Psoas muscle (tissue), 8 donors: ENCODE measurements at places on chromosomes 5 and 9. TPM values are rescaled to one million over a fixed set of nuclear protein-coding genes. Genes with fewer than 3 reads are reported as not detected.

TNFSF8 gene
- total RNA-seq = 0.73 TPM

TSTD2 gene
- total RNA-seq = 18.1 TPM

GRCh38 chr5:11064763-11065450 lies 303.9 kb upstream of the DAP start:
- no peak overlapping the region for H3K4me3 ChIP-seq
- no peaks in the 10 kb centered on the region for H3K36me3 ChIP-seq
- DNase-seq = no peak

DNA sequence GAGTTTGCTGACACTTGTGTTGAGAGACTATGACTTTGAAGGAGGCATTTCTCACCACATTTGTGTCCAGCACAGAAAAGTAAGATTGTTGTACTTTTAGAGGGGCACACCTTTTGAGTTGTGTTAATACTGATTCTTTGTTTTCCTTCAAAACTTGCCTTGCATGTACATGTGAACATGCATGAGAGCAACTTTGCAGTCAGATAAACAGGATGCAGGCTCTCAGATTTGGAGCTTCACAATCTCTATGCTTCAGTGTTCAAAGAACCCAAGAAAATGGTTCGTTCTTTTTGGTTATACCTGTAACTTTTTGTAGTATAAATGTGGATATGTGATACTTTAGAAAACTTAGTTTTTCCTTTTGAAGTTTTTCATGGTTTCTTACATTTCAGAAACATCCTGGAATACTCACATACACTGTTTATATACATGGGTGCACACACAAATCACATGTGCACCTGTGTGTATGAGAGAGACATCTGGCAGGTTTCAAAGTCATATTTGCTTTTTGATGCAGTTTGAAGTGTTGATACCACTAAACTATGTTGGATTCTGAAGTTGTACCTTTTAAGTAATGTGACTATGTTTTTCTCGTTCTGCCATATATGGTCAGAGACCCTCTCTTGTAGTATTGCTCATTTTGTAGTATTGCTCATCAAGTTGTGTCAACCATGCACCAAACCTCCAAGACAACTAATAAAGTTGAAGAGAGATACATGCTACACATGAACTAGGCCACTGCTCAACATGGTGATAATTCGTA lies 190.7 kb downstream of the CD180 start:
- peak overlapping the region; percentile 81 for H3K4me3 ChIP-seq
- no peaks in the 10 kb centered on the region for H3K36me3 ChIP-seq
- peak overlapping the region; percentile 88 for H3K27ac ChIP-seq
- DNase-seq = no peak

DNA sequence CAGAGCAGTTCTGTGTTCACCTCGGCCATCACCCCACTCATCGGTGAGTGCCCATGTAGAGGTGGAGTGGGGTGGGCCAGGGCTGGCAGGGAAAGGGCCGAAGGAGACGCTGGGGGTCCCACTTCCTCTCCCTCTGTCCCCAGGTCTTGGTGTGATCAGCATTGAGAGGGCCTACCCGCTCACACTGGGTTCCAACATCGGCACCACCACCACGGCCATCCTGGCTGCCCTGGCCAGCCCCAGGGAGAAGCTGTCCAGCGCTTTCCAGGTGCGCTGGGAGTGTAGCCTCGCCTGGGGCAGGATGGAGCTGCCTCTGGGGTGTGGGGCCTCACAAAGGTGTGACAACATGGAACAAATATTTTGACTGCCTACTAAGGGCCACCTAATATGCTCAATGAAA lies 3.7 kb downstream of the PFN3 start:
- H3K36me3 ChIP-seq = no peaks in the 10 kb centered on the region
- H3K27me3 ChIP-seq = peaks cover 16% of the 10 kb centered on the region
- H3K27ac ChIP-seq = no peak overlapping the region

GRCh38 chr5:72172786-72173185 lies 65.5 kb downstream of the MAP1B start:
- H3K27me3 ChIP-seq = no peaks in the 10 kb centered on the region
- H3K4me3 ChIP-seq = no peak overlapping the region
- H3K27ac ChIP-seq = no peak overlapping the region
- no peaks in the 10 kb centered on the region for H3K36me3 ChIP-seq
- no peak for DNase-seq

DNA sequence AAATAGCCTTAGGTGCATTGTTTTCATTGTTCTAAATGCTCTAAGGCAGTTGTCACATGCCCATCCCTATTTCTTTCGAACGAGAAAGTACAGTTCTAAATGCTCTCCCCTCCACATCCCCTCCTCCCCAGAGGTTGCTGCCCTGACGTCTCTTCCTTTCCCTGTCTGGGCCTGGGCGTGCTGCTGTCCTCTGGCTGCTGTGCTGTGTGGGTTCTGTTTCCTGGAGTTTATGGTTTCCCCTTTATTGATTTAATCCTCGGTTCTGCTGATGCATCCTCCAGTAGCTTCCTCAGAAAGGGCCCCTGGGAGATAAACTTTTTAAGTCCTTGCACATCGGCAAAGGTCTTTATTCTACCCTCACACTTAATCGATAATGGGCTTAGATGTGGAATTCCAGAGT lies 48.8 kb downstream of the MVB12B start:
- no peak for DNase-seq
- H3K4me1 ChIP-seq = peaks cover 50% of the 10 kb centered on the region
- no peak overlapping the region for H3K27ac ChIP-seq
- H3K4me3 ChIP-seq = peak overlapping the region; percentile 19

- H3K27ac ChIP-seq = no peak overlapping the region
- no peaks in the 10 kb centered on the region for H3K4me1 ChIP-seq
- no peak for DNase-seq
- H3K36me3 ChIP-seq = no peaks in the 10 kb centered on the region
- no peaks in the 10 kb centered on the region for H3K27me3 ChIP-seq
- H3K4me3 ChIP-seq = no peak overlapping the region
Observed at GRCh38 chr9:93084471-93084881, 11.5 kb upstream of the CARD19 start.

- H3K4me3 ChIP-seq = no peak overlapping the region
- DNase-seq = no peak
- H3K27me3 ChIP-seq = no peaks in the 10 kb centered on the region
- H3K36me3 ChIP-seq = no peaks in the 10 kb centered on the region
- H3K27ac ChIP-seq = no peak overlapping the region
Observed at GRCh38 chr9:108645520-108645919, 210.3 kb downstream of the ACTL7B start.
